Effector memory CD8-positive, alpha-beta T cell (primary cell): ENCODE measurements at places on chromosomes 3 and 15.

DNA sequence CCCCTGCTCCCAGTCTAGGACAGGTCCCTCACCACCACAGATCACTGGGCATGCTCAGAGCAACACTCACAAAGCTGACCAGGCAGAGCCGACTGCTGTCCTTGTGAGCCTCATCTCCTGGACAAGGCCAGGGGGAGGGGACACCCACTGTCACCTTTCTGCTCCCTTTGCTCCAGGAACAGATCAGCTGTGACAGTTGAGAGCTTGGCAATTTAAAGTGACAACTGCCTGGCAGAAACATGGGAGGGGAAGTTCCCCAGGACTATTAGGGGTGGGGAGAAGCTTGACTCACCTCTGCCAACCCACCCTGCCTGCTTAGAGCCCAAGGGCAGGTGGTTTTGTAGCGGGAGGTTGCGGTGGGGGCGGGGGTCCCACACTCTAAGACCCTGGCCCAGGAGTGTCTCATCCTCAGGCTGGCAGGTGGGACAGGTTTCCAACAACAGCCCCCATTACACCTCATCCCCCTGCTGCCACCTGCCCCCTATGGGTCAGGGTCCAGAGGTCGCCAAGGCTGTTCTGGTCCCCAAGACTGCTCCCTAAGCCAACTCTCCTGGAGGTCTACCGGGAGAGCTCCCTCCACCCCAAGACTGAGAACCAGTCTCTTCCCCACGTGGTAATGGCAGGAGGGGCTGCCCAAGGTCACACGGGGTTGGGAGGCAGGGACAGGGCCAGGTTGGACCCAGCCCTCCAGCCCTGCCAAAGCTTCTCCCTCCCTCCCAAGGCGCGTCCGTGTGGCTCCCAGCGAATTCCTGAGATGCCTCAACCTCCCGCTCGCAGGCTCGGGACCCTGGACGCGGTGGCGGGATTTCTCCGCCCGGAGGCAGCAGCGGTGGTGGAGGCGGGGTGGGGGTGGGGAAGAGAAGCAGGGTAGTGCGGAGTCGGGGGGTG is 80.4 kb downstream of the IQSEC1 start:
- H3K4me1 ChIP-seq = peaks cover 50% of the 10 kb centered on the region
- H3K27ac ChIP-seq = peak overlapping the region; percentile 49

DNA sequence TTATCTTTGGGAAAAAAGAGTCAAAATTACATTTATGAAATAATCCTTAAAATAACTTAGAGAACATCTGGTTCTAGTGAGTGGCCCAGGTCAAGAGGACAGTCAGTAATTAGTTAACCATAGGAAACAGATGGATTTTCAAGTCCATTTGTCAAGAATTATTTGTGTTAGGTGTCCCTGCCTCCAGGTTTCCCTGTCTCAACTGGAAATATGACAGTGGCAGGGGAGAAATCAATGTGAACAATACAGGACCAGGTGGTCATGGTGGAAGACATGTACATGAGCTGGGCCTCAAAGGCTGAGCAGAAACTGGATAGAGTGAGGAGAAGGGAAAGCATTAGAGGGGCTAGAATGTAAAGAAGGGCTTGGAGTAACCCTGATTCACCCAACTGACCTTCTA is 372.6 kb downstream of the VPS13C start:
- H3K27ac ChIP-seq = no peak overlapping the region
- H3K4me1 ChIP-seq = no peaks in the 10 kb centered on the region
- no peaks in the 10 kb centered on the region for H3K36me3 ChIP-seq

DNA sequence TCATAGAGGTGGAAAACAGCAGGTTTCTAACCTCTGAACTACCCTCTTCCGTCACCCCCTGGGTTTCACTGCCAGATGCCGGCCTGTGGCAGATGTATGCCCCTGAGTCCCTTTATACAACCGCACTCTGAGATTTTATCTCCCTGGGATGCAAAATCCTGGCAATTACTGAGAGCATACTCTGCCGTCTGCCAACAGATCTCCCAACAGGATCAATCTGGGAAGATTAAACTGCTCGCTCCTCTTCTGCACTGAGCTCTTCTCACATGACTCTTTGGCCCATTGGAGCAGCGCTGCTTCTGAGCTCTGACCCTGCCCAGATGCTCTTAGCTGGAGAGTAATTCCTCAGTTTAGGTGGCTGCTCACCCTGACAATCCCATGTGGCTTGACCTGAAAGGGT is 133.2 kb downstream of the LIPC start:
- no peaks in the 10 kb centered on the region for H3K36me3 ChIP-seq
- H3K27ac ChIP-seq = no peak overlapping the region
- DNase-seq = no peak
- no peak overlapping the region for H3K4me3 ChIP-seq
- H3K27me3 ChIP-seq = no peaks in the 10 kb centered on the region
- H3K4me1 ChIP-seq = peaks cover 6% of the 10 kb centered on the region

DNA sequence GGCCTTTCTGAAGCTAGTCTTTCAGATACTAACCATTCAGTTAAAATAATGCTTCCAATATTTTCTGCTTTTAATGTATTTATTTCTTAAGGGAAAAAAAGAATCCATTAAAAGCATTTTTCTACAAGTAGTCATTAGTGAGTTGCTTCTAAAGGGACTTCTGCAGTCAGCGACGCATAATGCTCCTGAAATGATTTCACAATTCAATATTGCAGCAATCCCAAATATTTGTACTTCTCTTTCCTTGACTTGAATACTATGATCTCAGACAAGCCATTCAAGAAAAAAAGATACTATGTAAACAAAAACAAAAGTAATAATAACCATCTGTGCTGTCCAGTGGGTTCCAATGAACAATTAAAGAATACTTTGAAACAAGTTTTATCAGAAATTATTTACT is 681.0 kb downstream of the DIPK2A start:
- no peaks in the 10 kb centered on the region for H3K36me3 ChIP-seq
- H3K4me1 ChIP-seq = no peaks in the 10 kb centered on the region
- DNase-seq = no peak
- H3K27me3 ChIP-seq = no peaks in the 10 kb centered on the region
- no peak overlapping the region for H3K27ac ChIP-seq
